ENCODE measurements at places on chromosomes 2 and 18.

DNA sequence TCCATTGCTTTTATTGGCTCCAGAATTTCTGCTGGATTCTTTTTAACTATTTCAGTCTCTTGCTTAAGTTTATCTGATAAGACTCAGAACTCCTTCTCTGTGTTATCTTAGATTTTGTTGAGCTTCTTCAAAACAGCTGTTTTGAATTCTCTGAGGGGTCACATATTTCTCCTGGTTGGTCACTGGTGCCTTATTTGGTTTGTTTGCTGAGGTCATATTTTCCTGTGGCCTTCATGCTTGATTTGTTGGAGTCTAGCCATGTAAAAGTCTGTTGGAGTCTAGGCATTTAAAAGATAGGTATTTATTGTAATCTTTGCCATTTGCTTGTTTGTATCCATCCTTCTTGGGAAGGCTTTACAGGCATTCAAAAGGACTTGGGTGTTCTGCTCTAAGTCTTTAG is 398.7 kb downstream of the DSEL start:
- no peak for DNase-seq

GRCh38 chr18:76958692-76959341 is 136.5 kb downstream of the ZNF236 start:
- DNase-seq: no peak

DNA sequence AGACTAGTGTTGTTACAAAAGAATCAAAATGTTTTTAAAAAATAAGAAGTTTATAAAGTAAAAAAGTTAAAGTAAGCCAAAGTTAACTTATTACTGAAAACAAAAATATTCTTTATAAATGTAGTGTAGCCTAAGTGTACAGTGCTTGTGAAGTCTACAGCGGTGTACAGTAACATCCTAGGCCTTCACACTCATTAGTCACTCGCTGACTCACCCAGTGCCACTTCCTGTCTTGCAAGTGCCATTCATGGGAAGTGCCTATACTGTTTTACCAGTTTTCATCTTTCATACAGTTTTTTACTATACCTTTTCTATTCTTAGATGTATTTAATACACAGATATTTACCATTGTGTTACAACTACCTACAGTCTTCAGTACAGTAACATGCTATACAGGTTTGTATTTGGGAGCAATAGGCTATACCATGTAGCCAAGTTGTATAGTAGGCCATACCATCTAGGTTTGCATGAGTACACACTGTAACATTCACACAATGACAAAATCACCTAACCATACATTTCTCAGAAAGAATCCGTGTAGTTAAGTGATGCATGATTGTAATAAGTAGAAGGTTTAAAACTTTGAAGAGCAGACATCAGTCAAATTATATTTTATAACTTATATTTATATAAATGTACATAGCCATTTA is 13.4 kb downstream of the SERPINB7 start:
- DNase-seq: no peak

- DNase-seq: no peak
Observed at GRCh38 chr2:229090225-229090624, 180.9 kb downstream of the PID1 start.

- DNase-seq: no peak
Observed at GRCh38 chr2:46520130-46520711, 40.9 kb downstream of the TMEM247 start.

GRCh38 chr2:39511219-39511604 is 74.1 kb upstream of the MAP4K3 start:
- no peak for DNase-seq

DNA sequence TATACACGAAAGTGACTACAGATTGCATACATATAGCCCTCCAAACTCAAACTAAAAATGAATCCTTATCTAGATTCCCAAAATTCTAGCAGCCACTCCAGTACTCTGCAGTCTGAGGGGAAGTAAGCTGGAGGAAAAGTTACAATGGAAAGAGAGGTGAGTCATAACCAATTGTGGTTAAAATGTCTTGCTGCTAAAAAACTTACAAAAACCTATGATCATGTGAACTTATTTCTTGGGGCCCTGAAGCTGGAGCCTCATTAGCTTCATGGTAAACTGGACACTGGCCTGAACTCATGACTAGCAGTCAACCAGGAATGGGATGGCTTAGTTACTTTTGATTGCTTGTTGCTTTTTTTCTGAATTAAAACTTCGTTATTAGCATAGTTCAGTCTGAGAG is 175.9 kb downstream of the SLC4A3 start:
- no peak for DNase-seq

DNA sequence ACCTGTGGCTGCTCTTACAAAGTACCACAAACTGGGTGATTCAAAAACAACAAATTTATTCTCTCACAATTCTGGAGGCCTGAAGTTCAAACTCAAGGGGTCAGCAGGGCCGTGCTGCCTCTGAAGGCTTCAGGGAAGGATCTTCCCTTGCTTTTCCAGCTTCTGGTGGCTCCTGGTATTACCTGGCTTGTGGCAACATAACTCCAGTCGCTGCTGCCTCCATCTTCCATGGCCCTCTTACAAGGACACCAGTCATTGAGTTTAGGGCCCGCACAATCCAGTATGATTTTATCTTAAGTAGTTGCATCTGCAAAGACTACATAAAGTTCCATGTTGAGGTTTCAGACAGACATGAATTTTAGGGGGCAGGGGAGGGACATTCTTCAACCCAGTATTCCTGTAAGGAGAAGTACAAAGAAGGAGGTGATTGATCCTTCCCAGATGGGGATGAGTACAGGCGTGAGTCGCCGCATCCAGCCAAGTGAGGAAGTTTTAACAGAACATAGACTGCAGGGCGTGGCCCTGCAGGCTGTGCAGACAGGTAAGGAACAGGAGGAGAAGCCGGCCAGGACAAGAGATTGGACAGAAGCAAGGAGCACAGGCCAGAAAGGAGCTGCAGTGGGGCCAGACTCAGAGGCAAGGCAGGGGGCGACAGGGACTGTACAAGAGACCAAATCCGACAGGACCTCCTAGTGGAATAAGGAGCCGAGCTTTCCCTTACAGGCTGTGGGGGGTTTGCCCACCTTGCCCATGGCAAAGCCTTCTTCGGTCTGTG is 44.4 kb upstream of the BZW1 start:
- DNase-seq: no peak

DNA sequence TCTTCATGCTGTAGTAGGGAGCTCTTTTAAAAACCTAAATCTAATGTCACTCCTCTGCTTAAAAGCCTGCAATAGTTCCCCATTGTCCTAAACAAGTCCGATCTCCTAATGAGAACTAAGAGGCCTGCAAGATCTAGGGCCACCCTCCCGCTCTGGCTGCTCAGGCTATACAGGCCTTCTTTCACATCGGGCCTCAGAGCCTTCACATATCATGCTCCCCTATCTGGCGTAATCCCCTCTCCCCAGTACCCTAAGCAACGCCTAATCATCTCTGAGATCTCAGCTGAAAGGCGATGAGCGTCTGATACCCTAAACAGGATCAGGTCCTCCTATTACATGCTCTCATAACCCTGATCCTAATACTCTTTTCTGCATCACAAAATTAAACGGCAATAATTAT is 1.9 kb downstream of the MAP4K3 start:
- DNase-seq: no peak

- DNase-seq: no peak
Observed at GRCh38 chr2:203909261-203909967, 27.1 kb upstream of the ICOS start.

- DNase-seq: no peak
Observed at GRCh38 chr18:57630754-57631595, 9.3 kb upstream of the NARS1 start.
